Tongue (tissue), 3 donors: ENCODE measurements at places on chromosomes 1 and 21. TPM values are rescaled to one million over a fixed set of nuclear protein-coding genes. Genes with fewer than 3 reads are reported as not detected.

TPTE gene
- total RNA-seq, result not detected

TTLL7 gene
- 44.2 TPM for total RNA-seq

RGS16 gene
- 10.3 TPM for total RNA-seq

NOC2L gene
- total RNA-seq, result 56.0 TPM

EXO1 gene
- 3.2 TPM for total RNA-seq

SPATA45 gene
- not detected for total RNA-seq

TMEM82 gene
- not detected for total RNA-seq

TMEM63A gene
- total RNA-seq, result 39.3 TPM

CELA2A gene
- not detected for total RNA-seq

SGIP1 gene
- 2.6 TPM for total RNA-seq

FCRL1 gene
- 1.2 TPM for total RNA-seq

F3 gene
- 15.3 TPM for total RNA-seq

ASPM gene
- 23.7 TPM for total RNA-seq

HSD3B2 gene
- total RNA-seq, result not detected

CAPZA1 gene
- 112 TPM for total RNA-seq

ETNK2 gene
- 14.7 TPM for total RNA-seq

FCER1A gene
- total RNA-seq, result 3.4 TPM

LCE2B gene
- not detected for total RNA-seq

SLC44A5 gene
- total RNA-seq, result 0.82 TPM

IL24 gene
- not detected for total RNA-seq

RASAL2 gene
- total RNA-seq, result 29.0 TPM

EPHB2 gene
- total RNA-seq, result 21.4 TPM

MSH4 gene
- 0.51 TPM for total RNA-seq

MT1HL1 gene
- not detected for total RNA-seq

DYNLT5 gene
- total RNA-seq, result 5.3 TPM

RBP7 gene
- 6.2 TPM for total RNA-seq

TSPAN1 gene
- total RNA-seq, result 5.3 TPM

IL19 gene
- total RNA-seq, result not detected

JAM2 gene
- 42.5 TPM for total RNA-seq

TTC24 gene
- 0.82 TPM for total RNA-seq

ARTN gene
- total RNA-seq, result 0.82 TPM

HSD11B1 gene
- 1.1 TPM for total RNA-seq

VSIG8 gene
- total RNA-seq, result not detected

TEKT2 gene
- not detected for total RNA-seq

PGLYRP4 gene
- 0.31 TPM for total RNA-seq
